Fibroblast of gingiva (primary cell): ENCODE measurements at places on chromosomes 2 and 18.
A peak's percentile ranks its signal among the peaks of the same experiment; 100 is the strongest.

- DNase-seq = no peak
These were observed 44.2 kb downstream of the LCLAT1 start for GRCh38 chr2:30491225-30491624.

GRCh38 chr2:240298803-240299709 is 136.4 kb upstream of the GPC1 start:
- no peak for DNase-seq

DNA sequence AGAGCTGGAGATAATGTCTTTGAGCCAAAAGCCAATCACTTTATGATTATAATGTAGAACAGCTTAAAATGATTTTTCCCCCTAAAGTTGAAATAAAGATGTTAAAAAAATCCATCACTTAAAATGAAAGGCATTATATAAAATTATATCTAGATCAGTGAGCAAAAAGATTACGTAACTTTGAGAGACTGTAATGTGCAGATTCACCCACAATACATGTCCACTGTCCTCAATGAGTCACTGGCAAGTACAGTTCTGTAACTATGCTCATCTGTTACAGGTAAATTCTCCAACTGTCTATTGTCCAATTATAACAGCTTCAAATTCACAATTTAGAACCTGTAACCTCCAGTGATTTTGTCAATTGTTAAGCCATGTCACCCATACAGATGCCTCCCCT is 19.0 kb downstream of the FAM161A start:
- DNase-seq = no peak

GRCh38 chr2:197184959-197185586 is 125.5 kb downstream of the ANKRD44 start:
- DNase-seq = peak; percentile 83

GRCh38 chr2:180990794-180991193 is 10.4 kb downstream of the UBE2E3 start:
- no peak for DNase-seq
